NCI-H2227 treated with DMSO at 0.1 percent for 48 hours (cell line): ENCODE measurements at places on chromosomes 5 and 9.

- no peak for DNase-seq
Measured at GRCh38 chr5:51388488-51389287, 5.4 kb downstream of the ISL1 start.

GRCh38 chr5:34996261-34996660 lies 51.5 kb downstream of the AGXT2 start:
- no peak for DNase-seq

- no peak for DNase-seq
Measured at GRCh38 chr5:150607991-150608390, 32.5 kb upstream of the SYNPO start.

- no peak for DNase-seq
Measured at GRCh38 chr5:884345-885126, 8.1 kb downstream of the BRD9 start.

DNA sequence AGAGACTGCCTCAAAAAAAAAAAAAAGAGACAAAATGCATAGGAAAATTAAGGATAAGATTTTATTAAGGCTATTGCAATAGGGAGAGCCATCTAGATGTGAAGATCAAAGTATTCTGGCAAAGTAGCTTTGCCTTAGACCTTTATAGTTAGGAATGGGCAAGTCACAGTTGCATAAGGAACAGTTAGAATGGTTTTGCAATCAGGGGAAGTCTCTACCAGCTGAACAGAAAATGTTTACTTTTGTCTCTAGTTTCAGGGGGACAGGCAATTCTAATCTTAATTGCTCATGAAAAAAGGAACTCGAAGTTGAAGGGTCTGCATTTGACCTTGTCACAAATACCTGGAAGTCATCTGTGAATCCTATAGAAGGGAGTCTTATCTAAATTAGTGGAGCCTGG lies 13.1 kb upstream of the ATP6V1G1 start:
- DNase-seq: no peak

DNA sequence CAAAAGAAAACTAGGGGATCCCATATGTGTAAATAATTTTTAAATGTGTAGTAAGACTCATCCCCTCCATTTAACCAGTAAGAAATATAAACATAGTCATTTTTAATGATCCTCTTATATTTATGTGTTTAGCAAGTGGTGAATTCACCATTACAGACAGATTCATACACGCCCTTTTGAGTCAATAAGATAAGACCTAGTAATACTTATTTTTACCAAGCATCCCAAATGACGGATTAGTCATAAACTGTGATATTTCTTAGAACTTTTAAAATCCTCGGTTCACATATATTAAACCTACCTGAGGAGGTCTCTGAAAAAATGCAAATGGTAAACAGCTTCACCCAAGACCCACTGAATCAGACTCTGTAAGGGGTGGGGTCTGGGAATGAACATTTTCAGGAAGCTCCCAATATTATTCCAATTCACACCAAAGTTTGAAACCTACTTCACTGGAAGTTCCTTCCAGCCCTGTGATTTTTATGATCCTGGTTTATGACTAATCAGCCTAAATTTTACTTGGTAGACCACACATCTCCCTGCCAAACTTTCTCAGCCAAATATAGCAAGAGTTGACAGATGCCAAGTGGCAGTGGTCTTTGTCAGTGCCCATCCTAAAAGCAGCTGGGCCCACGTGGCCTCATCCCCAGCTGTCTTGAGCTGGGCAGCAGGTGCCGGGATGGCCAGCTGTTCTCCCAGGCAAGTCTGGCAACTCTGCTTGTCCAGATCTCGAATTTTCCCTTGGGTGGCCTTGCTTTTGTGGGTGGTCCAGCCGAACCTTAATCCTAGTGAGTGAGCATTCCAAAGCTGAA lies 559.0 kb upstream of the RGMB start:
- no peak for DNase-seq

DNA sequence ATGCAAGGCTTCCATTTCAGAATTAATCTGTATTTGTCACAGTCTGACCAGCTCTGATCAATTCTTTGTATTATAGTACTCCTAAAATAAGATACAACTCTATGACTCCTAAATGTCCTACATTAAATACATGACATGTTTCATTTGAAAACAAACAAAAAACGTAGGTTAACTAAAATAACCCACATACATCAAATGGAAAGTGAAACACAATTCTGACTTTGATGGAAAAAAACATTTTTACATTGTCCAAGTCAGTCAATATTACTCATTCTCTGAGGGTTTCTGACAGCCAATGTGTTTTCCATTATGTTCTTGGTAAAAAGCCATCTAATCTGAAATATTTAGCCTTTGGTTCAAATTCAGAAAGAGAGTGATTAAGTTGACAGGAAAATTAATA lies 8.7 kb downstream of the HMGCS1 start:
- DNase-seq: no peak

DNA sequence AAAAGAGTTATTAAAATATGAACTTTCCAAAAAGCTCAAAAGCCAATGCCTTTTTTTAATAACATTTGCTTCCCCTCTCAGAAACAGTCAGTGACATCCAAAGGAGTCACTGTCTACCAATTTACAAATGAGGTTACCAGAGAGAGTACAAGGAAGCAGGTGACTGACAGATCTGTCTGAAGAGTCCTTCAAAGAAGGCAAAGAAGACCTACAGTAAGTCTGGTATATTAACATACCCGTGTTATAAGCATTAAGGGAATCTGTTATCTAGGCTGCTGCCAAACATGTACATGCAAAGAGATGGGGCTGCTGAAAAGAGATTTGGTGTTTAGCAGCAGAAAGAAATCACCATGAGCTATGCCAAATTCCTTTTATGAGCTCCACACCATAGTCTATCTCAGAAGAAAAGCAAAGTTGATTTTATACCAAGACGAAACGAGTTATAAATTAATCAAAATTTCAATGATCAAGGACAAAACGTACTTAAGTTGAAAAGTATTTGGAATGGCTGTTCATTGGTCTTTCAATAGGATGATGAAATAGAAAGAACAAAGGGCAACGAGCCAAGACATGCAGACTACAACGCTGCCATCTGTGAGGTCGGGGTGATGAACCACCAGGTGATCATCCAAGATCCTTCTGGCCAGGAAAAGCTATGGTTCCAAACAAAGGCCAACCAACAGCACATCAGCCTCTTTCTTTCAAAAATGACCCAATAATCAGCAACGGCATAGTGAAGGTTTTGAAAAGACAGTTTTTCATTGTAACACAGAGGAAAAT lies 8.1 kb downstream of the PRELID2 start:
- no peak for DNase-seq

DNA sequence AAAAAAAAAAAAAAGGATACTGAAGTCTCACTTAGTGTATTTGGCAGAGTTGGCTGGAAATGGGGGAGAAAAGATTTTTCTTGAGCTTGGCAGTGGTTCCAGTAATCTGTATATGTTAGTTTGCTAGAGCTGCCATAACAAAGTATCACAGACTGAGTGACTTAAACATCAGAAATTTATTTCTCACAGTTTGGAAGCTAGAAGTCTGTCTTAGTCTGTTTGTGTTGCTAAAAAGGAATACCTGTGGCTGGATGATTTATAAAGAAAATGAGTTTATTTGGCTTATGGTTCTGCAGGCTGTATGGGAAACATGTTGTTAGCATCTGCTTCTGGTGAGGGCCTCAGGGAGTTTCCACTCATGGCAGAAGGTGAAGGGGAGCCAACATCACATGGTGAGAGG lies 89.6 kb upstream of the CEP78 start:
- no peak for DNase-seq
